ENCODE measurements at places on chromosomes 6 and 20.

DNA sequence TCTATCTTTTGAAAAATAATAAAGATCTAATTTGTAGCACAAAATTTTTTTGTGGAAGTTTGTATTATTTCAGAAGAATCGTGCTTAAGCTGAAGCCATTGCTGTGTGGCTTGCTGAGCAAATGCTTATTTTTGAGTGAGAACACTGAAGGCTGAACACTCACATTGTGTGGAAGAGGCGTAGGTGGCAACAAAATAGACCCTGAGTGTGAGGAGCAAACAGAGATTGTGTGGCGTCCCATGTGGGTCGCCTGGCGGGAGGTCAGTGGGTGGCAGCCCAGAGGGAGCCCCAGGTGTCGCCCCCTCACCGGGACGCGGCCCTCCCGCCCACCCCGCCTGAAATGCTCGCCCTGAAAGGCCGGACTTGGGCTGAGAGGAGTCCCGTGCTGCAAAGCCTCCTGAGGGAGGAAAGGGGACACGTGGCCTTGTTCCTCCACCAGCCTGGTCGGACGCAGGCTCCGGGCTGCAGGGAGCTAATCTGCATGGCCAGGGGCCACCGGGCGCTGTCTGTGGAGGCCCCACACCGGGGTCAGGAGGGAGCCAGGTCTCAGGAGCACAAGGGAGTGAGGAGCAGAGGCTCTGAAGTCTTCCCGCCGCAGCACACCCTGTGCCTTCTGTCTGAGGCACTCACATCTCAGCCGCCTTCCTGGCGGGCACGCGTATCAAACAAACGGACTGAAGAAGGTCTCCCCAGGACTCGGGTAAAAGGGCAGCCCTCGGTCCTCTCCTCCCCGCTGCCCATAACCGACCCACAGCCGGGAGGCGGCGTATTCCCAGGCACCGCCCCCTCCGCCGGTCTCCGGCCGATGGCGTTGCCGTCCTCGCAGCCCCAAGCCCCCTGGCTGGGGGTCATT, 15.9 kb downstream of the DDO start:
- DNase-seq: peak; percentile 46

GRCh38 chr6:96762599-96762998, 74.7 kb downstream of the GPR63 start:
- no peak for DNase-seq

GRCh38 chr6:148064406-148065134, 278.1 kb upstream of the SASH1 start:
- no peak for DNase-seq

- DNase-seq: no peak
Observed at GRCh38 chr6:72676995-72677394, 55.1 kb downstream of the KCNQ5 start.

DNA sequence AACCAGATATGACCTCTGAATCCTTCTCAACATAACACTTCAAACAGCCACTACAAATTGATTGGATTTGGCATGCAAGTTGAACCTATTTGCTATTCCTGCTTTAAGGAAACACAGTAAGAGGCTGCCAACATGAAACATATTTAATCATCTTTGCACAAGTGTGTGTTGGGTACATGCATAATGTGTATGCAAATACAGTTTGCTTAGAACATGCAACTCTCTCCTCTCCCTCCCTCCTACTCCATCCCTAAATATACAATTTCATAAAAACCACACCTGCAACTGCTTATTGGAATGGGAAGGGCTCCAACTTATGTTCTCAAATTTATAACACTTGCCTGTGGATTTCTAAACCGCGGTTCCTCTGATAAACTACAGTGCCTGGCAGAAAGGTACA, 71.5 kb downstream of the CD83 start:
- no peak for DNase-seq

GRCh38 chr6:75302280-75302679, 17.7 kb upstream of the TMEM30A start:
- no peak for DNase-seq

DNA sequence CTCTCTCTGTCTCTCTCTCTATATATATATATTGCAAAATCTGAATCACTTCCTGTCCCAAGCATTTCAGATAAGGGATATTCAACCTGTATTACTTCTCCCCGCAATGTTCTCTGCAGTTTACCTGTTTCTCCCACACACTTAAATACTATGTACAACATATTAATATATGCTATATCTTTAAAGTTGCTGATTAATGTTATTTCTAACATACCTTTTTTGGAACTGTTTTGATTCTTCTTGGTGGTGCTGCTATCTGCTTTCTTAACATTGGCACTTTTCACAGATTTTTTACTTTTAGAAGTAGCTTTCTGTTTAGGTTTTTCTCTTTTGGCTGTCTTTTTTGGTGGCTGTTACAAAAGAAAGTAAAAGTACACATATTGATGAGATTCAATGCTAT, 27.2 kb downstream of the DEK start:
- no peak for DNase-seq

GRCh38 chr20:18662279-18663040, 74.6 kb downstream of the DTD1 start:
- DNase-seq: no peak

DNA sequence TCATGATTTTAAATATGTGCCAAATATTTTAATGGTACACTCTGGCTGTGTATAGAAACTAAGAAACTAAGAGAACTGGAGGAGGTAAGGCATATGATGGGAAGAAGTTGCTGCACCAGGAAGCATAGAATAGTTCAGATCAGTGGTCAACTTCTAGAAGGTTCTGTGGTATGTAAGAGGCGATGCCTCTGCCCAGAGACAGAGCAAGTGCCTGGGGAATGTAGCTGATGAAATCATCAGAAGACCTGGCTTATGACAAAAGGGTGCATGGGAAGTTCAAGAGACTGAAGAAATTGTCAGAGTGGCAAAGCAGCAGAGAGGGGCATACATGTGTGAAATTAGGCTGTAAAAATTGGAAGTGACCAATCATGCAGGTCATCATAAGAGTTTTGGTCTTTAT, 580.8 kb downstream of the BMP2 start:
- DNase-seq: no peak

GRCh38 chr20:31918466-31919105, 33.3 kb downstream of the PDRG1 start:
- DNase-seq: no peak
